ENCODE measurements at places on chromosomes 4 and X. TPM values are rescaled to one million over a fixed set of nuclear protein-coding genes. Genes with fewer than 3 reads are reported as not detected.

GRCh38 chr4:2702770-2703169 is 53.4 kb downstream of the TNIP2 start:
- no peak for DNase-seq

Gene OCIAD1
- total RNA-seq = 147 TPM

Gene LPAR4
- not detected for total RNA-seq

Gene CLDN22
- total RNA-seq = not detected

DNA sequence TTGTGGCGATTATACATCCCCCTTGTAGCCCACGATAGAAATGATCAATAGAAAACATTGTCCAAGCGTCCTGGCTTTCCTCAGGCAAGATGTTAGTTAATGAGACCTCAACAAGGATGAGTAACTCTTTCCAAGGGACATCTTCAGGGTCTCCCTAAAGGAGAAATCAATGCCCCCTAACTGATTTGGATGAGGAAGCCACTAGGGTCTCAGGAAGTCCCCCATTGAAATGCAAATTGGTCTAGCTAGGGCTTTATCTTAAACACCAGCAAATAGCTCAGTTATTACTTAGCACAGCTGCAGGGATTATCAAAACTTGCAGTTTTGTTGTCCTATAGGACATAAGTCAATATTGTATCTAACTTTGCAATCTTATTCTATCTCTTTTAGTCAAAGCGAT is 721.5 kb downstream of the IL1RAPL1 start:
- DNase-seq = no peak

- no peak for DNase-seq
Measured at GRCh38 chrX:109155161-109155560, 326.7 kb downstream of the GUCY2F start.

DNA sequence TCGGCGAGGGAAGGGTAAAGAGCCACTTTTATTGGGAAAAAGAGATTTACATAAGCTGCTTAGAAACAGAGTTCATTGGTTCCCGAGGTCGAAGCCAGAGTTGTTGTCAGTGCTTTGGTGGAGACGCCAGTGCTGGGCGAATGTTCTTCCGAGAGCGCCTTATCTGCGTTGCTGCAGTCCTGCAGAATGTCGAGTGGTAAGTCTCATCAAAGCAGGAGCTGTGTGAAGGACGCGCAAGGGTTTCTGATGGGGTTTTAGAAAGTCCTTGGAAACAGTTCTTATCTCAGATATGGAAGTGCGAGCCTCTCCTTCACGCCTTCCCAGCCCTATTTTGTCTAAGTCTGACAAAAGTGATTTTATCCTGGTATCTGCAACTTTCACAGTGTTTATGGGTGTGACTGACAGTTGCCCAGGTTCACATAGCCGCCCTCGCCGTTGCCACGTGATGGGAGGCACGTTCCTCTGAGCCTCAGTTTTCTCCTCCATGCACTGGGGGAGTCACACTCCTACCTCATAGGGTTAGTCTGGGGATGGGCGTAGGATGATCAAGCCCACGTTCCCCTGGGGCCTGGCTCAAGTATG is 47.3 kb upstream of the NSG1 start:
- no peak for DNase-seq

DNA sequence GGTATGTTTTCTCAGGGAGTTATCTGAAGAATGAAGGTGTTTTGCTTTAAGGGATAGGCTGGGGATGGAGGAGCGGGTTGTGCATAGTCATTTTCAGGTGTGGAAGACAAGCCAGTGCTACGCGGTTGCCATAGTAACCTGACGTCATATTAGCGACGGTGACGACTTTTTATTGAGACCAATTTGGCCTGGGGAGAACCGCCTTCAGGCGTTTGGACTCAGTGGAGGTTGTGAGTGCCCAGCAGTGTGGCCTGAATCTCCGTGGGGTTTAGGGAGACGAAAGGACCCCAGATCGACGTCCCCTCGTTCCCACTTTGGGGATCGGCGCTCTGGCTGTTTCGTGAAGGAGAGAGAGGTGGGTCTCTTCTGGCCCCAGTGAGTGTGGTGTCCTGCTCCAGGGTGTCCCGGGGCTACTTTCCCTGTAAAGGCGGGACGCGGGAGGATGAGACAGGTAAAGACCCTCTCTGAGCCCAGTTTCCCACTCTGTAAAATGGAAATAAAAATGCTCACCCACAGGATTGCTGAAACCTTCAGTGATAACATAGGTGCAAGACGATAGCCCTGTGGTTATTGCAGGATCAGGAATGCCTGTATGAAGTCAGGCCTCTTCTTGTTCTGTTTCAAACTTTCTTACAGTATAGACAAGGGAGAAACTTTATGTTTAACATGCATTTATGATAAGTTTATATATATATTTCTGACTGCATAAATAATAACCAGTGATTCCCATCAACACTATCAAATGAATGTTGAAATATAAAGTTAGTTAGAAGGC is 48.6 kb downstream of the GPRASP3 start:
- peak; percentile 75 for DNase-seq
